ENCODE measurements at places on chromosomes 3 and 15.
A peak's percentile ranks its signal among the peaks of the same experiment; 100 is the strongest.

GRCh38 chr15:85457392-85457968 is 77.1 kb downstream of the AKAP13 start:
- DNase-seq = no peak

- DNase-seq = no peak
These were observed 2.2 kb upstream of the THRB start for GRCh38 chr3:24496529-24497482.

DNA sequence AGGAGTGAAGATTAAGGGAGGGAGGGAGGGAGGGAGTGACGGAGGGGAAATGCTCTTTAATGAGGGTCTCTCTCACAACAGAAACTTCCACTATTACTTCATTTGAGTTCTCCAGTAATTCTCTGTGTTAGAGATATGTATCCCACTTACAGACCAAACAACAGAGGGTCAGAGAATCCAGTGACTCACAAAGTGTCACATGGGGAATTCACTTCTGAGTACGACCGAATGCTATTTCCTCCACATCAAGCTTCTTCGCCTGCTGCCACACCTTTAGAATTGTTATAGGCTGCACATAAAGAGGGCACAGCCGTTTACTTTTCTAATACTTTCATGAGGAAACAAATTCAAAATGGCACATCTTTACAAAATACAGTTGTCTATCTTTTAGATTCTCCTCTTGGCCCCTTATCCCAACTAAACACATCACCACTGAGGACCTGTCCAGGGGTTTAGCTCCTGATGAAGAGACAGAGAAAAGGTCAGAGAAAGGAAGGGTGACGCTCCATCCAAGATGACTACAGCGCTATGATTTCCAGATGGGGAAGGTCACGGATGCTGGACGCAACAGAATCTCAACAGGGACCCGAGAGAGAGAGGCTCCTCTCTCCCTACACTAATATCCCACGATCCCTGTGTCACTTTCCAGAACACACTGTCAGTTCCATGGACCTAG is 119.0 kb downstream of the XXYLT1 start:
- no peak for DNase-seq

DNA sequence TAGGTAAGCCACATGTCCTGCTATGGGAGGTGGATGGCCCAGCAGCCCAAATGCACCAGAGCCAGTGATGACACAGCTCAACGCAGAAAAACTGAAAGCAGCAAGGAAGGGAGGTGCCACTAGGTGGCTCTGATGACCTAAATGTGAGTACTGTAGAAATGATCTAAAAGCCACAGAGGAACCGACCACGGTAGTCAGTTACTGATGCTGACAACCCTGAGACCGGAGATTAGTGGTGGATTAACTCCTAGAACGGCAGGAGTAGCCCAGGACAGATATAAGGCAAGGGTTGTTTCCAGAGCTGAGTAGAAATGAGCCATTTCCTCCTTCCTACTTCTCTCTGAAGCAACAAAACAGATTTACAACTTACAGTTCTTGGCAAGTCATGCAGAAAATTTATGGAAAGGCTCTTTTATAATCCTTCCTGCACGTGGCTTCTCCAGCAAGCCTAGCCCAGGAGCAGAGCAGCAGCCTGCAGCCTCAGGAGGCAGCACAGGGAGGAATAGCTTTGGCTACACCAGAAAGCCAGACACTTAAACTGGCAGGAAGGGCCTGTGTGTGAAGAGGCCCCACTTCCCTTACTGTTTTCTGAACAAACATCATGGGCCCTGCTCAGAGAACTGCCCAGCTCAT is 13.1 kb downstream of the FBXL22 start:
- peak; percentile 36 for DNase-seq

DNA sequence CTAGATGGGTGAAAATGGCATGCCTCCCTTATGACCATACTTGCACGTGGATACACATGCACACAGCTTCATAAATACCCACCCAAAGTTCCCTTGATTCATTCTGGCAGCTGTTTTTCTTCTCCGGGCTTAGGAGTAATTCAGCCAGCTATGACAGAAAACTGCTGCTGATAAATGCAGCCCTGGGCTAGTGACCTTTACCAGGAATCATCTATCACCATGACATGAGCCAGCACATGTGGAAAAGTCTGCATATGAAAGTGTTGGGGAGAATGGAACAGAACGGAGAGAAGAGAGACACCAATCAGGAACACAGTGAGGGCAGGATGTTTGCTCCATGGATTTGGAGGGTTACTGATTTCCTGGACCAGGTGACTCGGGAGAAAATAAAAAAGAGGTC is 706.3 kb downstream of the PDCD6IP start:
- DNase-seq = no peak
